ENCODE measurements at places on chromosomes 3 and 15.
A peak's percentile ranks its signal among the peaks of the same experiment; 100 is the strongest.

DNA sequence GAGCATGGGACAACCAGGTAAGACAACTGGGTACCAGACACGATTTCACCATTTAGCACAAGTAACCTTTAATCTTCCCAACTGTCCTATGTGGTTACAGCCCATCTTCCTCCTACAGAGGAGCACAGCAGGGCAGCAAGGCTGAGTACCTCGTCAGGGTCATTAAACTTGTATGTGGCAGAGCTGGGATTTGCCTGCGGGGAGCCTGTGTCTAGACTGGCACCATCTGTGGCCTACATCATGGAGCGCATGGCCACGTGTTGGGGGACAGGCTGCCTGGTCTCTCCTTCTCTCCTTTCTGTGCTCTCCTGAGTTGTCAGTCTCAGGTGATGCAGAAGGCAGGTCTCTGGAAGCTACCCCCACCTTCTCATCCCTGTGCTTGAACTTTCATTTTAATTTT lies 32.2 kb downstream of the GOLGA6A start:
- no peak for DNase-seq

DNA sequence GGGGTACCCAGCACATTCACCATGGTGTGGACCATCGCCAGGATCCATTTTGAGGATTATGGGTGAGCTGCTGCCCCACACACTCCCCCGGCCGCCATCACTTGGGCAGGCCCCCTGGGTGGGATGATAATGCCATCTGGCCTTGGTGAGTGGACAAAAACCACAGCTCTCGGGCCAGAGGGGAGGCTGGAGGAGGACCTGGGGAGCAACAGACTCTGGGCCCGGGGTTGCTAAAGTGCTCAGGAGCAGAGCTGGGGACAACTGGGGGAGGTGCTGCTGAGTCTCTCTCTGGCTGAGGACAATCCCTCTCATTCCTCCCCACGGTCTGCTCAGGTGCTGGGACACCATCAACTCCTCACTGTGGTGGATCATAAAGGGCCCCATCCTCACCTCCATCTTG lies 29.0 kb downstream of the VIPR1 start:
- no peak for DNase-seq

DNA sequence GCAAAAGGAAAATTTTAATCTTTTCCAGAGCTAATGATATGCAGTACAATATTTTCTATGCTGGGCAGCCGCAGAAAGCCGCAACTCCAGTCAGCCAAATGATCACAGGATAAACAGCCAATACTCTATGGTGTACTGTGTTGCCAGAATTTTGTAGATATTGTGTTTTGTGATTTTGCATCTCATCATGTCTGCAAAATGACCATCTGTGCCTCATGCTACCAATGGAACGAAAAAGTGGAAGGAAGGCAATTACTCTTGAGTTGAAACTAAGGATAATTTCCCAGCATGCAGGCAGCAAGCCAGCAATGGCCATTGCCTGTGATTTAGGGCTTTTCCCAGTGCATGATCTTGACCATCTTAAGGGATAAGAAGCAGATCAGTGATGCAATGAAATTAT lies 891.9 kb downstream of the PLOD2 start:
- DNase-seq, result no peak

DNA sequence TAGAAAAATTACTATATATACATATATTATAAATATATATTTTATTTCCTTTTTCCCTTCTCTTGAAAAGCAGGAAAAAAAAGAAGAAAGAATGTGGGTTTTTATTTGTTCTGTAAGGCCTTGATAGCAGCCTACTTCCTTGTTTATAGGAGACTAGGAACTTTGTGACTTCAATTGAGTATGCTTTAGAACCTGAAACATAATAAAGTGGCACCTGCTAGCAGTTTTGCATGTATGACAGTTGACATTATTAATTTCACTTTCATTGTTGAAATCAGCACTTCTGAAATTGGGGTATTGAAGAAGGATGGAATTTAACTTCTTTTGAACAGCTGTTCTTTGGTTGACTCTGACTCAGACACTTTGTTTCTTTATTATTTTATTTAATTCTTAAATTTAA lies 56.9 kb downstream of the GLCE start:
- no peak for DNase-seq

DNA sequence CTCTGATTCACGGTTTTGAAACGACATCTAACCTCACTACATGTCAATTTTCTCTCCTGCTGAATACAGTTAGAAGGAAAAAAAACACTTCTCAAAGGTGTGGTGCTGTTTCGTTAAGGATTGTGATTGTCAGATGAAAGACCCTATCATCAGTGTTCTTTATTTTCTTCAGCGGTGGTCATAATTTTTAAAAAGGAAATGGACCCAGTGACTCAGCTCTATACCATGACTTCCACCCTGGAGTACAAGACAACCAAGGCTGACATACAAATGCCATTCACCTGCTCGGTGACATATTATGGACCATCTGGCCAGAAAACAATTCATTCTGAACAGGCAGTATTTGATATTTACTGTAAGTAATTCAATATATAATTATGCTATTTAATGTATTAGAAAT lies 167.8 kb downstream of the ALCAM start:
- no peak for DNase-seq

DNA sequence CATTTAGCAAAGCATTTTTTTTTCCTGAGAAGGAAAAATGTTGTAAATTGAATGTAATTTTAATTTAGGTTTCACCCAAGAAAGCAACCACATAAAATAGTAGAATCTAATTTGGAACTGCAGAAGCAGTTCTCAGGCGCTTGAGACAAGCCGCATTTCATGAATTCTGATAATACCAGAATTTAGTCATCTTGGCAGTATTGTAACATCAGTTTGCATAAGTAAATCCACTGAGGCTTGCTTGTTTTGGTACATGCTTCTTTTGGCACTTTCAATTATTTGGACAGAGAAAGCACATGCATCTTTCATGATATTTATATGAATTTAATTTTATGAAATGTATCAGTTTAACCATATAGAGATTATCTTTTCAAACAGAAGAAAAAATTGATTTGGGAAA lies 389.7 kb upstream of the ROBO1 start:
- DNase-seq, result no peak

DNA sequence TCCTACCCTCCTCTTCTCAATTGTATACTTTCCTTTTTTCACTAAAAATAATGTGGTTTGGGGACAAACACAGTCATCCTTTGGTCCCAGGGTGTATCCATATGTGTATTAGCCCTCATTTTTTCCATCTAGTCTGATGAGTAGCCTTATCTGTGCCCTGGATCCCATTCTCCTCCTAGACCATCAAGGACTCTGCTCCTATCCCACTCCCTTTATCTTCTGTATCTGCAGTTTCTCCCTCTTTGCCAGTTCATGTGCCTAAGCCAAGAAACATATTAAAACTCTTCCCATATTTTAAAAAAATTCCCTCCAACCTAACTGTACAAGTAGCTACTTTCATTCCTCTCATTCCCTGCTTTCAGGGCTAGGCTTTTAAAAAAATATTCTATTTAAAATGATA lies 25.2 kb downstream of the CCDC14 start:
- no peak for DNase-seq

DNA sequence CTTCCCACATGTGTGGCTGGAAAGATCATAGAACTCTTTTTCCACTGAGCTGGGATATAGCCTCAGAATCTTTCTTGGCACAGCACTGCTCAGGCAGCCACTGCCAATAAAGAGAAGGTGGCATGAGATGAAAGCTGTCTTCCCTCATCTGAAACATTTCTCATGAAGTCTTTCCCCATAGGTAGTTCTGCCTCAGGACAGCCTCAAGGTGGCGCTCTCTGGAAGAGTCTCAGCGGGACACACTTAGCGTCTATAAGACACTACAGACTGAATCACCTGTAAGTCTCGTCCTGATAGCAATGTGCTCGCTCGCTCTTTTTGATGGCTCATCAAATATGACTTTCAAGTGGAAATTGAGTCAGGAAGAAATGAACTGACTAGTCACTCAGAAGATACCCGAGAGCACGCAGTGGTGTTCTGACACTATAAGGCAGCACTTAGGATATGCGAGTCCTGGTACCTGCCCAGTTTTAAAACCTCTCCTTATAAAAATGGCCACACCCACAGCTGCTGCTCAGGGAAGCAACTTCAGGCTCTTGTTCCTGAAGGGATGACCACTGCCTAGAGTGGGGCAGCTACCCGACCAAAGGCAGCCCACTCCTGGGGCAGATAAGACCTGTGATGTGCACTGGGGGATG lies 269.5 kb downstream of the SUCLG2 start:
- DNase-seq, result peak; percentile 36

DNA sequence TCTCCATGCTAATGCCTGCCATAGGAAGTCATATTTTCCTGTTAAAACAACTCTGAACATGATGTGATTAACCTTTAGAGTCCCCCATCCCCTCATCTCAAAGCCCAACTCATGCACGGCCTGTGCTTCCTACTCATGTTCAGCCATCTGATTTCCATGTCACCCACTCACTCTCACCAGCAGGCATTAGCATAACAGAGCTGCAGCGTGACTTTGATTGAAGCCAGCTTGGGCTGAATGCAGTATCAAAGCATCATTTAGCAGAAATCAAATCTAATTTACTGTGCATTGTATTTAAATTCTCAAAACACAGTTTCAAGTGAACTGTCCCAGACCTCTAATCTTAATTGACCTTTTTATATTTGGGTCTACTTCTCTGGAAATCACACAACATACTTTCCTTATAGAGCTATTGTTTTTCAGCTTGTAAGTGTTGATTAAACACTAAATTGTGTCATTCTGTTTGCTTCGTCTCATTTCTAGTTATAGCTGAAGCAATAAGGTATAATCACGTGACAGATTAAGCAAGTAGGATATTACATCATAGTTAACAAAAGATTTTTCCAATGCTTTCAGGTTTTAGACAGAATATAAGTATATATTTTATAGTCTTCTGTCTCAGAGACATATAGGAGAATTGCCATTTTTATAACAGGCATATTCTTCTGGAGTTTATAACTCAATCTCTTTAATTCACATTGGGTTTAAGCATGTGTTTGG lies 501.5 kb downstream of the ROBO2 start:
- no peak for DNase-seq

GRCh38 chr3:182920515-182921084 lies 59.7 kb downstream of the DCUN1D1 start:
- no peak for DNase-seq

DNA sequence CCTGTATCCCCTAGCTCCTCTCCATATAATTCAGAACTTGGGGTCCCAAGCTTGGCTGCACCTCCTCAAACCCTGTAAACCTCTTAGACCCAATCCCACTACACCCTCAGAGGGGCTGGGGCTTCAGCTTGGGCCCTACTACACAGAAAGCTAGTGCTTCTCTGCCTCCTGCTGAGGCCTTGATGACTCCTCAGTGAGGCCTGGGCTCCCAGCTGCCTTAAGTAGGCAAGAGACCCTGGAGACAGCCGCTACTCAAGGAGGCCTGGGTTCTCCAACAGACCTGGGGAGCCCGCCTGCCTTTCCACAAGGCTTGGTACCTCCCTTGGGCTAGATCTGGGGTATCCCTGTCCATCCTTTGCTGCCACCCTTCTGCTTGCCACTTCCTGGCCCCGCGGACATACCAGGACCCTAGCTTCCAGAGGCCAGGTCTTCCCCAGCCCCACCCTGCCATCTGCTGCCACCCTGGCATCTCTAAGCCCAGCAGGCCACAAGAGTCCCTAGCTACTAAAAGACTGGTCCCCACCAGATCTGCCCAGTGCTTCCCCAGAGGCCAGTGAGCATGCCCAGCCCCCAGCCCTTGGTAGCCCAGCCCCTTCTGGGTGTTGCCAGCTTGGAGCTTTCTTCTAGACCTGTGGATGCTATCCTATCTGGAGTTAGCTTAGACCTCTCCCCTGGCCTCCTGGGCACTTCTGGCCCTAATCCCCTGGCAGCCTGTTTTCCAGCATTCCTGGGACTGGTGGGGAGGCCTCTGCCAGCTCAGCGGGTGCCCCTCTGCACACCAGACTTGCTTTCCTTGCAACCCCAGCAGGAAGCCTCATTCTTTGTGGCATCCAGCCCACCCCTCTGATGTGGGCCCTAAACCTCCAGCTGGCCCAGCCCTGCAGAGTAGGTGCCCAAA lies 13.7 kb downstream of the C15orf39 start:
- DNase-seq, result no peak

DNA sequence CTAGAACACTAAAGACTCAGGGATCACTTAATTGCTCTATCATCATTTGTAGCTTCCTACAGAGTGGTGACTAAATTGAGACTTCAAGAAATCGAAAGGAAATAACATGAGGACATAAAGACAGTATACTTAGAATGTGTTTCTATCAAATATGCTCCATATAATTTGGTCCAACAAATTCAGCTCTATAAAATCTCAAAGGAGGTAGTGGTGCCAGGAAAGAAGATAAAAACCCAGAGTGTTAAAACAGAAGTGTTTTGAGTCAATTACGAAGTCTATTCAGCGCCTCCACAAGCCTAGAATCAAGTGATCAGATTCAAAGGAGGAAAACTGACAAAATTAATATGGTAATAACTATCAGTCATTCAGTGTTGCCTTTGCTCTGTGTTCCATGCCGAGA lies 22.9 kb downstream of the MAGI1 start:
- no peak for DNase-seq

GRCh38 chr15:31268108-31268501 lies 58.5 kb upstream of the KLF13 start:
- no peak for DNase-seq

DNA sequence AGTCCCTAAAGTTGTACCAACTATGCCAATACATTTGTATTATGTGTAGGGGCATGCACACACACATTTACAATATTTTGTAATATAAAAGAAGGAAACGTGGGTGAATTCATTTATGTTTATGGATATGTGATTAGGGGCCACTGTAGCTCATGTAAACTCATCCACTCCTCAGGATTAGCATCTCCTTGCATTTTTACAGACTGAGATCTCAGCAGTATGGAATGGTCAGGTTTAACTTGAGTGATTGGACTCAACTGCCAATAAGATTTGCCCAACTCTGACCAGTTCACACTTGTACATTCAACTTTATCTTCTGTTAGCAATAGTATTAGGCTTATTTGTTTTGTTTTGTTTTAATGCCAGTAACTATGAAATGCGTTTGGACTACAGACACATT lies 36.5 kb downstream of the PSMD6 start:
- DNase-seq, result no peak

GRCh38 chr3:122800706-122801237 lies 5.9 kb downstream of the SLC49A4 start:
- DNase-seq, result no peak

- peak; percentile 53 for DNase-seq
Observed at GRCh38 chr3:10783360-10784351, 32.4 kb upstream of the SLC6A11 start.

DNA sequence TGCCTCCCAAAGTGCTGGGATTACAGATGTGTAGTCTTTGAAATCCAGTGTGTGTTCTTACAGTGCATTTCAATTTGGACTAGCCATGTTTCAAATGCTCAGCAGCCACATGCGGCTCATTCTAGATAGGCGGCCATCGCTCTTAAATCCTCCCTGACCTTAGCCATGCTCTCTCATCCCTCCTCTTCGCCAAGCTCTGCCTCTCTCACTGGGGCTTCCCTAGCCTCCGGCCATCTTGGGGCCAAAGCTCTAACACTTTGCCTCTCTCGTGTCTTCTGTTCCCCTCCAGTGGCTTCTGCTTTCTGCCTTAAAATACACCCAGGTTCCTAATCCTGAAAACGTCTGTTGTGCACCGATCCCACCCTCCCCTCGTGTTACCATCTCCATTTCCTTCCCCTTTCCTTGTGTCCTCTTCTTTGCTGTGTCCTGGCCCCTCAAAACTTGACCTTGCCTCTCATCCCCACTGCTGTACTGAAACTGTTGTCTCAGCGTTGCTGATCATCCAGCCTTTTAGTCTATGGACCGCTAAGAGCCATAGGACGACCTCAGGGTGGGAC lies 1.4 kb upstream of the GHRL start:
- no peak for DNase-seq

Measured in activated CD8-positive, alpha-beta T cell treated with anti-CD3 and anti-CD28 coated beads for 36 hours (primary cell).